ENCODE measurements at places on chromosomes 6 and 20.

DNA sequence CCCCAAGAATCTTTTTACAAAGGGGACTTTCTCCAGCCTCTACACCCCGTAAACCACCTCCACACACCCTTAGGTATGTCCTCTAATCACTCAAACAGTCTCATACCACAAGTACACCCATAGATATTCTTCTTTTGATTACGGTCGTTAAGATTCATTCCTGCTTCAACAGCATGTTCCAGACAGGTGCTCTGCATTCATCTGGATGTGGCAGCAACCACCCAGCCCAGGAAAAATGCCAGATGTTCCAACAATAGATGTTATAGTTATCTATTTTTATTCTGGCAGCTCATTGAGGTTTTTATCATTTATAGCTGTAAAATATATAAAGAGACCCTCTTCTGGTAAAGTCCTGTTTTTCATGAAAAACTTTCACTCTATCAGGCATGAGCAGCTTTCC lies 60.7 kb downstream of the SIM1 start:
- DNase-seq = no peak

DNA sequence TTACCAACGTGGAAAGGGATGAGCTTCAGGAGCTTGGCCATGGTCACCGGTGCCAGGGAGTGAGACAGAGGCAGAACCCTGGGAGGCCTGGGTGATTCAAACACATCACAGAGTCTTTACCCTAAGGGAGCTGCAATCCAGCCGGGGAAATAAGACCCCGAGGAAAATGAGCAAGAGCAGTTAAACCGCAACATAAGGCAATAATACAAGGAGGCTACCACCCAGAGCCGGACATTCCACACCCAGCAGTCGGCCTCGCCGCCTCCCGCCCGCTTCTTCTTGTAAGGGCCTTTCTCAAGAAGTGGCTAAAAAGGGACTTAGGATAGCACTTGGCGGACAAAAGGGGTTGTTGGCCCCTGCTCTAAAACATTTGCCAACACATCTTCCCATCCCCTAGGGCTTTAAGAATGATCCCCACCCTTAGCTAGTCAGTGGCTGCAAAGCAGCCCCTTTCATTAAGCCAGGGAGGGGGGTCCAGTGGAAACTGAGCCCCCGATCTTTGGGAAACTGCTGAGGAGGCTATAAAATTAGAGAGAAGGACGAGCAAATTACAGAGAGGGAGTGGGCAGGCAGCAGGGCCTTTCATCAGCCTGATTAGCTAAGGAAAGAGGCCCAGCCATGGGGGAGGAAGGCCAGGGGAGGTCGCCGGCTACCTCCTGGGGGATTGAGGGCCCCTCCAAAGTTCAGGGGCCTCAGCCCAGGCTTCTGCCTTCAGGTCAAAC lies 34.3 kb downstream of the SNX5 start:
- DNase-seq = no peak

DNA sequence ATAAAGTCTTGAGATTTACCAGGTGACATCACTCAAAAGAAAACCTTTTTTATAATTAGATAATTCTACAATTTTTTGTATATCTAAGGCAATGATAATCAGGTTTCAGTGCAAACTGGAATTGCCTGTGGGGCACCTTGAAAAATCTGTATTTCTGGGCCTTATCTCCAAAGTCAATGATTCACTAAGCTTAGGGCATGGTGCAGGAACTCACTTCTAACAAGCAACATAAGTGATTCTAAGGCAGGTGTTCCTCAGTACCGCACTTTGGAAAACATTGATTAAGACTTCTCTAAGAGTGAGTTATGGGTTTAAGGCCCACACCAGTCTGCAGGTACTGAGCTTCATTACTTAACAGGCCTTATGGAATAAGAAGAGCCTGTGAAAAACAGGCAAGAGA lies 115.3 kb downstream of the COL12A1 start:
- no peak for DNase-seq

- no peak for DNase-seq
Measured at GRCh38 chr20:10115021-10115420, 80.2 kb downstream of the ANKEF1 start.

GRCh38 chr6:47428288-47428687 lies 49.3 kb upstream of the CD2AP start:
- no peak for DNase-seq

- DNase-seq = no peak
Measured at GRCh38 chr20:36132802-36133211, 21.7 kb upstream of the EPB41L1 start.

- no peak for DNase-seq
Measured at GRCh38 chr20:33061658-33062028, 7.9 kb downstream of the BPIFB3 start.

DNA sequence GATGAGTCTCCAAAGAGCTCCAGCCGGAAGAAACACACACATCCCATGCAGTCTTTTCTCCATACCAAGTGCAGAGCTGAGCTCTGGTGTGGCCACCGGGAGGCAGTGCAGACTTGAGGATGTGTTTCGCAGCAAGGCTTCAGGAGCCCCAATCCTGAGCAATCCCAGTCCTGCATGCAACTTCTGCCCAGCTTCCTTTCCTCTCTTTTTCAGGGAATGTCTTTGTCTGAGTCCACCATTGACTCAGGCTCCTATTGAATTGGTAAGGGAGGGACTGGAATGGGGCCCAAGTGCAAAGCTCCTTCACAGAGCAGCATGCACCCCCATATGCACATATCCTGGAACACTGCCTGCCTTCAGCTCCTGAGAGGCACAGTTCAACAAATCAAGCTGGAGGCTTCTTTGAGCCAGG lies 50.5 kb upstream of the ASIP start:
- no peak for DNase-seq

DNA sequence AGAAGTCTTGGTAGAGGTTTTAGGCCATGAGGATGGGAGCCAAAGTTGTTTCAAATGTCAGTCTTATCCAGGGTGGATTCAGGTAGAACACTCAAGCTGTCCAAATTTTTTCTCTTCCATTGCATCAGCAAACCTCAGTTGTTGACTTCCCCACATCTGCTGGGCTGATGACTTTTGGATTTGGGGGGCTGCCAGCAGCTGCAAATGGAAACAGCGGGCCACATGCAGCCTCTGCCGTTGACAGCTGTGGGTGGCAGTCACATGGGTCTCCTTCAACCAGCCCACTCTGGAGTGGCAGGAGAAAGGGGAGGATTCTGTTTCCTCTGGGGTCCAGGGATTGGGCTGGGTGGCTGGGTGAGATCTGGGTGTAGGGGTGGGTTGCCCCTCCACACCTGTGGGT lies 5.8 kb upstream of the MLN start:
- no peak for DNase-seq

DNA sequence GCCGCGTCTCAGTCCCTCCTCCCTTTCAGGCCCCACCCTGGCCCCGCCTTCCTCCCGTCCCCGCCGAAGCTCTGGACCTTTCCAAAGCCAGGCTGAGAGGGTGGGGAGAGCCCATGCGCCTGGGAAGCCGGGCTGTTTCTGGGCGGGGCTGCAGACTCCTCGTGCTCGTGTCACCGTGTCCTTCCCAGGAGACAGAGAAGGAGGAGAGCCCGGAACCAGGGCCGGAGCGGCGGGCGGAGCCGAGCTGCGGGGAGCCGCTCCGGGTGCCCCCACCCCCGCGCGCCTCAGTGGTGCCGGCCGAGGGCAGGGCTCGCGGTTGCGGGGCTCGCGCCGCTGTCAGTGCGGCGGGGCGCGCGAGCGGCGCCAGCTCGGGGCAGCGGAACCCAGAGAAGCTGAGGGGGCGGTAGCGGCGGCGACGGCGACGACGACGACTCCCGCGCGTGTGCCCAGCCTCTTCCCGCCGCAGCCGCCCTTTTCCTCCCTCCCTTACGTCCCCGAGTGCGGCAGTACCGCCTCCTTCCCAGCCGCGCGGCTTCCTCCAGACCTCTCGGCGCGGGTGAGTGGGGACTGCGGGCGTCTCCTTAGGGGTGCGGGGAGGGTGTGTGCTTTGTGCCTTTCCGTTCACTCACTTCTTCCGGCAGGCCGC lies at the start of gene RALY:
Gene RALY, plus strand, starts transcription at position 336 of the 646 bp plus-strand sequence. CDS start 78,164 bp downstream, outside the sequence.
- DNase-seq = peak; percentile 96

DNA sequence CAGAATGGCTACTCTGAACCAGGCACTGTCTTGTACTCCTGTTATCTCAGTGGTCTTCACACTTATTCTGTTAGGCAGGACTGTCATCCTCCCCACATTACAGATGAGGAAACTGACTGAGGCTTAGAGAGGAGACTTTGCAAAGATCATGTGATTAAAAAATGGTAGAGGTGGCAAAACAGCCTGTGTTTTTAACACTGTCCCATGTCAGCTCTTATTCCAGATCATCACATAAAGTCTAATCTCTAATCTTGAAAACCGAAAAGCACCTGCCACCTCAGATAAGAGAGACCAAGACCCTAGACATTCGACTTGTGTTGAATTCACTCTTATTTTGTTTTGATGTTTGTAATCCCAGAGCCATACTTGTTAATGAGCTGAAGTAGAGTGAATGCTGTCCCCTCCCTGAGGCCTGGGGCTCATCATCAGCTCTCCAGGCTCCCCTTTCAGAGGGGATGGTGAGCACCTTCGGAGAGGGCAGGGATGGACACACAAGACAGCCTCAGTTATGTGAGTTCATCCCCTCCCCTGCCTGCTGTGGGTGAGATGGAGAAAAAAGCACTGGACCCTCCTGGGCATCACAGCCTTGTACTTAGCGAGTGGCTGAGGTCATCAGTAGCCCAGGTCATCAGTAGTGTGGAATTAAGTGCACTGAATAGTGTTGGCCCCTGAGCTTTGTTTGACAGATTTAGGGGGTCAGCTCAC lies 30.6 kb downstream of the MTHFD1L start:
- no peak for DNase-seq

DNA sequence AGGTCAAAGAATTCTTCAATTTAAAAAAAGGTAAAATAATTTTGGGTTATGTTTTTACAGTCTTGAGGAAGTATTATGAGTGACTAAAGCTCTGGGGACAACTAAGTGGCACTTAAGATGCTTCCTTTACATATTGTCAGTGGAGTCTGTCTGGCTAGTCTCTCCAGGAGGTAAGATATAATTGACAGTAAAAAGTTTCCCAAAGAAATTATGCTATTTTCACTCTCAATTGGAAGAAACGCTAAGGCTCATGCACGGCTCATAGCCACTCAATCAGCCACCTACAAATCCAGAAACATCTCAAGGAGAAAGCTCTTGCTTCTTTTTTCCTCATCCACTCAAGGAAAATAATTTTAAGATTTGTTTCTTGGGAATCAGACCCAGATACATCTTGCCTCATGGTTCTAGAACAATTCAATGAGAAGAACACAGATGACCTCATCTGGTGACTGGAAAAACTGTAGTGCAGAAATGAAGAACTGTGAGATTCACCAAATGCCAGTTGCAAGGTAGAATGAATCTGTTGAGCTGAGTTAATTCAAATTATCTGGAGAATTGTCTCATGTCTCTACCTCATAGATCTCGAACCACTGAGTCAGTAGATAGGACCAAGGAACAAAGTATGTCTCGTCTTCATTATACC lies 252.9 kb downstream of the TPBG start:
- DNase-seq = no peak

GRCh38 chr6:34301408-34301807 lies 52.6 kb upstream of the SMIM29 start:
- DNase-seq = no peak

GRCh38 chr6:1311400-1312202 lies at the start of gene FOXQ1:
Gene FOXQ1 (plus strand): TSS chr6:1312098. CDS start chr6:1312705, 607 bp downstream.
- DNase-seq = no peak

- DNase-seq = no peak
Measured at GRCh38 chr6:16249971-16250370, 11.6 kb downstream of the GMPR start.

GRCh38 chr6:17877196-17877894 lies 110.1 kb downstream of the KIF13A start:
- DNase-seq = no peak

DNA sequence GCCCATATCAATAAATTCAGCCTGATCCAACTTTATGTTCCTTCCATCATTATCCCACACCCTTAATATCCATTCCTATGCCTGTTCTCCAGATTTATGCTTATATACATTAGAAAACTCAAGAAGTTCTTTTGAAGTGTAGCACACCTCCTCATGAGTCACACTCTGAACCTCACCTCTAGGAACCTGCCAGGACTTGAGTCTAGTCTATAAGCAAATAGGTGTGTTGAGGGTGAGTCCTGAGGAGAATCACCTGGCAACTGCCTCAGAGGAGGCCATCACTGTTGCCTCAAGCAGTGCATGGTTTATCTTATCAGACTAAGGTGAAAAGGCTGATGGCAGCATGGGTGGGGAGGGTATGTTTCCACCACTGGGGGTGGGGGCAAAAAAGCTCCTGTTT lies 496.7 kb downstream of the C6orf118 start:
- DNase-seq = no peak

DNA sequence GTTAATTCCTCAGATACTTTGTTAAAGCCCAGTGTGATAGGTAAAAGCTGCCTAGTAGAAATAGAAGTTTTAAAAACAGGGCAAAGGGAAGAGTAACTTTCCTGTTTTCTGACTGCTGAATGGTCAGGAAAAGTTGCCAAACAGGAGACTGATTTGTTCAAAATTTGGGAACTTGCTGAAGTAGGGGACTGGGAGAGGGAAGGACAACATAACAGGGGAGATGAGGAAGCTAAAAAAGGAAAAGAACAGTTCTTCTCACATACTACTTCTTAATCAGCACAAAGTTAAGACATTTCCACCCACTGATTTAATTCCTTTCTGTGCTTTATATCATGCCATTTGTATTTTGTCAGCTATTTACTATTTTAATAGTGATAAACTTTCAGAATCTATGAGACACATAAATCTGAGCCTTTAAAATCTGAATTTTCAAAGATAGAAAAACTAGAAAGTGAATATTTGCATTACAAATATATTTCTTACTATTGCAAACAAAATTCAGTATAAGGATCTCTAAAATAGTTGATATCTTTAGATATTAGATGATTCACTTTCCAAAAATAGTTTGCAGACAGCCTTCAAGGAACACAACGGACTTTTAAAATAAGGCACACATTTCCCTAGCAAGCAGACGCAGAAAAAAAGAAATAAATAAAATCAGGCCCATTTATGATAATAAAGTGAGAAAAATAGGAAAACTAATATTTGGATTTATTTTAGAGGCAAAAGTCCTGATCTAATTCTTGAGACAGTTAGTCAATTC lies 36.9 kb upstream of the SLC16A10 start:
- DNase-seq = no peak

GRCh38 chr6:159074876-159075275 lies 30.1 kb upstream of the TAGAP start:
- no peak for DNase-seq

GRCh38 chr6:154352898-154353585 lies 3.6 kb downstream of the IPCEF1 start:
- peak; percentile 3 for DNase-seq

GRCh38 chr6:45422503-45423110 lies 44.9 kb upstream of the SUPT3H start:
- peak; percentile 30 for DNase-seq

DNA sequence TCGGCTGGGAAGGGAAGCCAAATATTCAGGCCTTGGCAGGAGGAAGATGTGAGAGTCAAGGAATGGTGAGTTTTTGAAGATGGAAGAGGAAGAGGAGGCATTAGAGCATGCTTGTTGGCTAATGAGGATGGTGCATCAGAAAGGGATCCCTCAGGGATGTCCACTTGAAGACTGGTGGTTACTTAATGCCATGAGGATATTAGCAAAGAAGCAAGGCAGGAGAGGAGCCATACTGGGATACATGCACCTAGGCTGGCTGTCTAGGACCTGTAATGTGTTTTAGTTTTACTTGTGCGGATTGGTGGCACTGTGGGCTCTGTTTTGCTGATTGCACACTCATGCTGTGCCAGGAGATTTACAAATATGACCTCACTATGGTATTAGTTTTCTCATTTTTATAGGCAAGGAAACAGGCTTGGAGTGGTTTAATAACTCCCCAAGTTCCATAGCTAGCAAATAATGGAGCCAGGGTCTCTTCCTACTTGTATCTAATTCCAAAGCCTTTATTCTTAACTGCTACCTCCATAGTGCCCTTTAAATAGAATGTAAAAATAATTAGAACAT lies 37.8 kb downstream of the NCOA7 start:
- no peak for DNase-seq

GRCh38 chr6:111761783-111762312 lies 111.4 kb downstream of the FYN start:
- DNase-seq = no peak

Measured in activated CD4-positive, CD25-positive, alpha-beta regulatory T cell (primary cell).